Activated CD4-positive, alpha-beta T cell treated with anti-CD3 and anti-CD28 coated beads, Interleukin-2, amount 50 U/mL, for 24 hours (primary cell): ENCODE measurements at places on chromosomes 5 and 9.

GRCh38 chr5:131635684-131636572 is 899 bp upstream of the RAPGEF6 start:
- no peak for DNase-seq

GRCh38 chr5:172740428-172741205 is 30.4 kb downstream of the DUSP1 start:
- DNase-seq, result no peak

GRCh38 chr5:81728301-81728700 is 22.6 kb downstream of the SSBP2 start:
- no peak for DNase-seq

DNA sequence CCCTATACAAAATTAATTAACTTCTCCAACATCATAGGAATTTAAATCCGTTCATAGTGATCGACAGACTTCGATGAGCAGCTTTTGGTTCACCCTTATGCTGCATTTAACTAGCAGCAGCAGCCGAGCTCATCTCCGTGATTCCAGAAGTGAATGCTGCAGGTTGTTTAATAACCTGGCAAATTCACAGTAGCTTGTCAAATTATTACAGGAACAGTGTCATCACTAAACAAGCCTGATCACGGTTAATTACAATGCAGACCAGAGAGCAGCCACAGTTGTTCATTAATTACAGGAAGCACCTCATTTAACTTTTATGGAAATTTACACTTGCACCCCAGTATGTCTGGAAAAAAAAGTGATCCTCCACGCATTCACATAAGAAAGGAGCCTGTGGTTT is 188.2 kb downstream of the BNC2 start:
- no peak for DNase-seq

GRCh38 chr9:38081356-38082108 is 12.5 kb upstream of the SHB start:
- no peak for DNase-seq

- no peak for DNase-seq
Observed at GRCh38 chr5:169909945-169910344, 70.3 kb downstream of the INSYN2B start.

- no peak for DNase-seq
Observed at GRCh38 chr9:129640086-129640870, 1.7 kb downstream of the ASB6 start.

DNA sequence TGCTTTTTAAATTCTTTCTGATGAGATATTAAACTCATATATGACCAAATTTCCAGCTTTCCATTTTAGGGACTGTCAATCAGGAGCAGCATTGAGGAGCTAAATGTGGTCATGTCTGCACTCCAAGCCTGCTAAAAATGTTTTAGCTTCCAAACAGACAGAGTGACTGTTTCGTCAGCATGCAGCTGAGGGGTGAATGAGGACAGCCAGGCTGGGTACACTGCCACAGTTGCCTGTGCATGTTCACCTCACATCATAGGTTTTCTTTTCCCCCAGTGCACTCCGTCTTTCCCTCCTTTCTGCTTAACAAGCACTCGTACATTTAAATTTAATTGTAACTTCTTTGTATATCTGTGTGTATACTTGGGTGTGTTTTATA is 138.1 kb downstream of the ARRDC3 start:
- no peak for DNase-seq

DNA sequence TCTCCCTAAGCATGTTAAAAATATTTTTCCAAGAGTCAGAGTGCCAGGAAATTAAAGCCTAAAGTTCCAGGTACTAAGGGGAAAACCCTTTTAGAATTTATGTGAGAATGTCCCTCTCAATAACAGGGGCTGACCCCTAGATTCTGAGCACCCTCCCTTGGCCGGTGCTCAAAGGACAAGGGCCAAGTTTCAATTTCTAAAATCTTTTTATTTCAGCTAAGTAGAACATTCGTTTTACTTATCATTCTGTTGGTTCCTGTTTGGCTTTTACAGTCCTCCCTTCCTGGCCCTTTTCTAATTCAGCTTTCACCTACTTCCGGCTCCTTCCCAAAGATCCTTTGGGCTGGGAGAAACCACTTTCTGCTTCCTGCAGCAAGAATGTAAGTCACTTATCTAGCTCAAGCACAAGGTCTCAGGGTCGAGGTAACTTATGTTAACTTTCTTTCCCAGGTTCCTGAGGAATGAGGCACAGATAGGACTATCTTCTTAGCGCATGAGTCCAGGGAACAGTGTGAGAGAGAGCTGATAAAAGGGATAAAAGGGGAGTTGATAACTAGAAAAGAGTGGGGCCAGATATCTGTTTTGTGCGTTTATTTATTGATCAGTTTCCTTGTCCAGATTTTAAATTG is 34.6 kb upstream of the F2RL2 start:
- no peak for DNase-seq

GRCh38 chr5:64190562-64191306 is 25.1 kb downstream of the RNF180 start:
- no peak for DNase-seq

GRCh38 chr9:121365564-121365963 is 4.5 kb downstream of the STOM start:
- no peak for DNase-seq
